ENCODE measurements at places on chromosomes 2 and 18.
A peak's percentile ranks its signal among the peaks of the same experiment; 100 is the strongest.

DNA sequence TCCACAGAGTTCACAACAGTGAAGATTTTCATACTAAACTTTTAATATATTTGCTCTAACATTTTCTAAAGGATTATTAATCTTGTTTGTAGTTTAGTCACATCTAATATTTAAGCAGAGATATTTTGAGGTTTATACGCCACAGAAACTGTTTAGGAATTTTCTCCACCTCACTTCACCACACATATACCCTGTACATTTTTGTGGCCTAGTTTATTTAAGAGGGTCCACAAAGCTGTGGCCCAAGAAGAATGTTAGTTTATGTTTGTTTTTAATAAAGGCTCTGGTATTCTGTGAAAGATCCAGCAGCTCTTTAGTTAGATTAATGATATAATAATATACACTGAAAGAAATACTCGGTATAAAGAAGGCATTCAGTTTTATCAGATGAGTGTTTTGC lies 132.7 kb upstream of the TTC27 start:
- no peak for DNase-seq

DNA sequence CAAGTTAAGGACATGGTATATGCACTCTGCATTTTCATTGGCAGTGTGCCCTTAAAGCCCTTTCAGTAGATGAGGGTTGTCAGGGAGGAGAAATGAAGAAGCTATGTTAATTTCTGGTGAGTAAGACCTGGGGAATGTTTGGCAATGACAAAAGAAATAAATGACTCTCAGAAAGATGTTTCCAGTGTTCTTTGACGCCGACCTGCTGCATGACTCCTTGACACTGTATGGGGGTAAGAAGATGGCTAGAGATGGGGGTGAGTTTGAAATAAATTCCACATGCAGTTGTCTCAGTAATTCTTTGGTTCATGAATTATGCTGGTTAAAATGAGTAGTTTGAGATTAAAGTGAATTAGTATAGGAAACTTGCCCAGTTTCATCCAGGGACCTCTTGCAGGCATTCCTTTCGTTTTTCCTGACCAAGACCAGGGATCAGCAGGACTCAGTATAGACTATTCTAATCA lies 5.9 kb downstream of the CCDC121 start:
- no peak for DNase-seq

- DNase-seq, result no peak
Measured at GRCh38 chr2:217995731-217996231, 7.0 kb downstream of the TNS1 start.

GRCh38 chr18:35782926-35783325 lies 189.6 kb upstream of the RMP24 start:
- DNase-seq, result no peak

- DNase-seq, result no peak
Measured at GRCh38 chr2:88199912-88200682, 30.0 kb downstream of the THNSL2 start.

DNA sequence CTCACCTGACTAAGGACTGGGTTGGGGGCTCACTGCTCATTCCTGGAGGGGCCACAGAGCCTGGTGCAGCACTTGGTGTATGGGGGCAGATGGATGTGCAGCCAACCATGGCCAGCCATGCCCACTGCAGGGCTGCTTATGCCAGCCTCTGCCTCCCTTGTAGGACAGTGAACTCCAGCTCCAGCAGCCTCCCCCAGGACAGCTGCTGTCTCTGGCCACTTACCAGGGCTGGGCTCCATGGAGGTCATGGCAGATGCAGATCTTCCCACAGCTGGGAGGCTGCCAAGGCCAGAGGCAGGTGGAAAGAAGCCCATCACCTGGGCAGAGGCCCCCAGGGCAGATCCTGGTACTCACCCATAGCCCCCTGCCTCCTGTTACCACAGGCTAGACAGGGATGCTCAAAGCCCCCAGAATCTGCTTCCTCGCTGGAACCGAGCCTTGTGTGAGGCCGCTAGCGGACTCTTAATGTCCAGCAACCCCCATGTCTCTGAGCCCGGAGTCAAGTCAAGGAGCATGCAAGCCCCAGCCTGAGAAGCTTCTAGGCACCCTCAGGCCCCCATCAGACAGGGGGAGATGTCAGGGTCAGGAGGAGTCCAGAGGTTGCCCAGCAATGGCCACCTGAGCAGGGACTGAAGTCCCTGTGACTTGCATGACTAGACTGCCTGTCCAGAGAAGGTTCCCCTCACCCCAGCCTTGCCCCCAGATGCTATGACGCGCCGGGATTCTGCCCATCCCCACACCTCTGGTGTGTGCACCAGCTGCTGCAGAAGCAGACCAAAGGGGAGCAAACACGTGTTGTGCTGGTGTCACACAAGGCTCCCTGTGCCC lies 123.6 kb downstream of the TWIST2 start:
- DNase-seq, result no peak

GRCh38 chr18:59570101-59570775 lies 127.0 kb downstream of the CCBE1 start:
- DNase-seq, result no peak

DNA sequence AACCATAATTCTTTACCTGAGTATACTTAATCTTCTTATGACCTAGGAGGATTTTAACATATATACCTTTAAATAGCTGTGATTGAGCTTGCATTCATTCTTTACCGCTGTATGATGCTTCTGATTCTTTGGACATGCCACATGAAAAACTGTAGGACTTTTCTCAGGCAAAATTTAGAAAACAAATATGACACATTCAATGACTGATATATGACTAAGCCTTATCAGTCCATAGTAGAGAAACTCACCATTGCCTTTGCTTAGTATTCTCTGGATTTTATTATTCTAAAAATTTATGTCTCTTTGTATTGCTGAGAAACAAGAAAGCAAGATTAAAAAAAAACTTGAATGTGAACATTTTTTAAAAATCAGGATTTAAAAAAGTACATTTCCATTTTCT lies 3.7 kb downstream of the FAM171B start:
- DNase-seq, result no peak

DNA sequence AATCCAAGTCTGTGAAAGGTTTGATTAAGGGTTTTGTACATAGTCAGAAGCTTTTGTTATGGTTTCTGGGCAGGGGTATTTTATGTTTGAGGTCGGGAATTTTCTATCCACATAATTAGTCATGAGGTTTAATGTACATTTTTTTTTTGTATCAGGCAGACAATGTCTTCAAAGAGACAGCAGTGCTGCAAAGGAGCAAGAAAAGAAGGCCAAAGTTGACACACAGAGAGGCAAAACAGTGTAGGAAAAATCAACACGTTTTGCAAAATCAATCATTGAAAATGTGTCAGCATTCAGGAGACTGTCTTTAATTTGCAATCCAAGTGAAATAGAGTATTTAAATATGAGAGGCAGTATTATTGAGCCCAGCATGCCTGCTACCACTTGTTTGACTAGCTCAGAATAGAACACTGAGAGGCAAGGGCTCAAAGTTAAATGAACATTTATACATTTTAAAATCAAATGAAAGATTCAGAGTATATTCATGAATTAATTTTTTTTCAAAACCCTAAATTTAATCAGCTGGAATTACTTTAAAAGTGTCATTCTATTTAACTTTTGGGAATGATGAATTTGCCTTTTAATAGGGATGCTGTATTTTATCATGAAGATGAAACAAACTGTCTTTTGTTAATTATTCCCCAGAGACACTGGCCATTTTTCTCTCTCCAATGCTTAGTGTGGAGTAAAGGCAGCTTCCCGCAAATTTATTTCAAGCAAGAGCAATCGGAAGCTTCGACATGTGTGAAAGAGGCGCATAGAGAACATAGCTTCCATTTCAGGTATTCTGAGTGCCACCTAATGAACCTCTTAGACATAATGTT lies 11.3 kb downstream of the VRK2 start:
- DNase-seq, result no peak

GRCh38 chr18:26356045-26356785 lies 130.0 kb downstream of the TAF4B start:
- no peak for DNase-seq

DNA sequence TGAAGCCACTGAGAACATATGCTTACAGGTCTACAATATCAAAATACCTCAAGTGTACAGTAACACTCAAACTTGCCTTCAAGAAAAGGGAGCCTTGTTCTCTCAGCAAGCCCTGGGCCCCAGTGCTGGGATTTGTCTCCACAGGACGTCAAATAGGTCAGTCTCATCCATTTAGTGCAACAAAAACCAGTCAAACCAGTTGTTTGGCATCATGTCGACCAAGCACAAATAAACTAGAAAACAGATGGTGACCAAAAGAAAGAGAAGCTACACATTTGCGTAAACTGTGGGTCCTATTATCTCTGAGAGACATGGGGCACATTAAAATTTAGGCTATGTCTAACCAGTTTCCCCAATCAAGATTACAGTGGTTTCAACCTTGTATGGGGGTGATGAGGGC lies 182.6 kb upstream of the PKDCC start:
- DNase-seq, result no peak

DNA sequence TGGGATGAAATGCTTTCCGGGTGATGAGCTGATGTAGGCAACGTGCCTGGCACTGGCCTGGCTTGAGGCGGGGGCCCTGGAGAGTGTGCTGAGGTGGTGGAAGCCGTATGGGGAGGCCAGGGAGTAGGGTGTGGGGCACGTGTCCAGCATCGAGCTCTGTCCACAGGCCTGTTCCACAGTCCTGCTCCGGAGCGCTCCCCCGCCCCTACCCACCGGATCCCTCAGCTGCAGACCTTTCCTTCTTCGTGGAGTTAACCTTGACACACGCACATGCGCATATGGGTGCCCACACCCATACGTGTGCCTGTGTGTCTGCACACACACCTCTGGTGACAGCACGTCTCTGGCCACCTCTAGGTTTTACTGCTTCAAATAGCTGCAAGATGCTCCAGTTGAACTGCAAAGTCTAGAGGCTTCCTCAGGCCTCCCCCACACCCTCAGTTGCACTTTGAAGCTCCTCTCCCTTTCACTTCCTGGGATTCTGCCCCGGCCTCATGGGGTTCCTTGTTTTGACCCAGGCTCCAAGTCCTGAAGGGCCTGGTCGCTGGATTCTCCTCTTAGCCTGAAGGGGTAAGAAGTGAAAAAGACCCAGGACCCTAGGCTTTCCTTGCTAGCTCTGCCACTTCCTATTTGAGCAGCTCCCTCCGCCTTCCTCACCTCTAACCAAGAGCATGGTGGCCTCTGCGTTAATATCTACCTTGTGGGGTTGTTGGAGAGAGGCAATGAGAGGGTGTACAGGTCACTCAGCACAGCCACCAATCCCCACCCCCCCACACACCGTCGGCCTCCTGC lies 49.5 kb downstream of the INHBB start:
- no peak for DNase-seq

DNA sequence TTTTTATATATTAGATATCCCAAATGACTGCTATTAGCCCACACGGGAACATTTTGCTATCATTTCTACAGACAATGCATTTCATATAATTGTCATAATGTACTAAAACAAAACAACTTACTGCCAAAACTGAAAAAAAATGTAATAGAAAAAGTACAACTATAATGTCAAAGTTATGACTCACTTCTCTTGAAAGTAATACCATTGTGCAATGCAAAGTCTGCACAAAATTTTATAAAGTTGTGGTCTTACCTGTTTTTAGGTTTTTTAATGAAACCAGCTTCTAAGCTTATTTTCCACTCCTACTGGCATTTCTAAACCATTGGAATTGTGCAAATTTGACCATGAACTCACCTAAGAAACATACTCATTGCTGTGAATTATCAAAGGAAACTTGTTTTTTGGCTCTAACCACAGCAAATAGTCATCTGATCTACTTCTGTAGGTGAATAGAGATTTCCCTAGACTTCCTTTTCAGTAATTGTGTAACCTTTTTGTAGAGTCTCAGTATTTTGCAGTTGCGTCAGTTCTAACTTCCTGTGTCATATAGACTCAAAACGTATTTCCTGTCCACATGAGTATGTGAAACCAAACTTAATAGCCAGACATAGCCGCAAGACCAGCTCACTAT lies 31.9 kb upstream of the TFPI start:
- no peak for DNase-seq

DNA sequence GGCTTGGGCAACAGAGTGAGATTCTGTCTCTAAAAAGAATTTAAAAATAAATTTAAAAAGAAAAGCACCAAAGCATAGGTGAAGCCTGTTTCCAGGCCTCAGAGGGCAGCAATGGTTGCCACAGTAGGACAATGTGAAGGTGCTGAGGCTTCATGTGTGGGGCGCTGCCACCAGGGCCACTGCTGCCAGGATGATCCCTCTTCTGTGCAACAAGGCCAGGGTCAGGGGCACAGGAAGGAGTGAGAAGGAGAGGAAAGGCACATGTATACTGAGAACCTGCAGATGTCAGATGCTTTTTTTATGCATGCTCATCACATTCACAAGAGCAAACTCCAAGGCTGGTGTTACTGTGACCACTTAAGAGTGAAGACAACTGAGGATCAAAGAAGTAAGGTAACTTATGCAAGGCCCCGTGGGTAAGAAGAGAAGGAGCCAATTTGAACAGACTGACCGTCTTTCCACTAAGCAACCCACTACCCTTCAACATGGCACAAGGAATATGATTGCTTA lies 79.7 kb upstream of the ACKR3 start:
- no peak for DNase-seq

- DNase-seq, result peak; percentile 33
Measured at GRCh38 chr2:38665854-38666555, at the start of gene GALM. TSS of gene GALM (plus strand) at chr2:38666114. CDS start at chr2:38666162, 48 bp downstream.

DNA sequence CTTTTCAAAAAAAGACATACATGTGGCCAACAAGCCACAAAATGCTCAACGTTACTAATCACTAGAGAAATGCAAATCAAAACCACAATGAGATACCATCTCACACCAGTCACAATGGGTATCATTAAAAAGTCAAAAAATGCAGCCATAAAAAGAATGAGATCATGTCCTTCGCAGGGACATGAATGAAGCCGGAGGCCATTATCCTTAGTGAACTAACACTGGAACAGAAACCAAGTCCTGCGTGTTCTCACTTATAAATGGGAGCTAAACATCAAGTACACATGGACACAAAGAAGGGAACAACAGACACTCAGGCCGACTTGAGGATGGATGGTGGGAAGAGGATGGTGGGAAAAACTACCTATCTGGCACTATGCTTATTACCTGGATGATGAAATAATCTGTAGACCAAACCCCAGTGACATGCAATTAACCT lies 17.8 kb upstream of the ATL2 start:
- no peak for DNase-seq

DNA sequence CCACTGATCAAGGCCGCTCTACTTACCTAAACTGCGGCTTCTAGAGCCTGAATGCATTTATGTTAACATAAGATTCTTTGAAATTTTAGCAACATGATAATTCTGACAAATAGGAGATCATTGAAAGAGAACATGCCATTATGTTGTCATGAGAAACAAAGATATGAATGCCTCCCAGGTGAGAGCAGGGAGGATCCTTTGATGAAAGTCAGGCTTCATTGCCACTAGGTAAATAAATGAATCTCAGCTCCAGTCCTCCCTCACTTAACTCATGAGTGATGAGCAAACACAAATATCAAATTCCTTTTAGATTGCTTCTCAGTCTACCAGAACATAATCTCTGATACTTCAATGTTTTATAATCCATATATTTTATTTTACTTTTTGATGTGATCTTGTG lies 463.2 kb upstream of the CDH7 start:
- no peak for DNase-seq

DNA sequence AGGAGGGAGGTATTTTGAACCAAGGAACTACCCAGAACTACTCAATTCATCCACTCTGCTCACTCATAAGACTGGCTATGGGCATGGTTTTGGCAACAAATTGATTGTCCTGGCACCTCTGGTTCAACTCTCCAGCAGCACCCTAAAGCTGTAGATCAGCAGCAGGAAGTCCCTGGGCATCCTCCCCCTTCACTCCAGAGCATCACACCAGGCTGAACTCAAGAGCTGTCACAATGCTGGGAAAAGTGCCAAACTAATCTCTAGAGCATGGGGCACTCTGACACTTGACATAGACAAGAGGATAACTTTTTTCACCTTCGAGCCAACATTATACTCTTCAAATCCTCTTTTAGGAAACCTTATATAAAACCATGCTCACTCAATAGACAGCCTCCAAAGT lies 154.1 kb upstream of the RBBP8 start:
- no peak for DNase-seq
